ENCODE measurements at places on chromosomes 1 and 21.

DNA sequence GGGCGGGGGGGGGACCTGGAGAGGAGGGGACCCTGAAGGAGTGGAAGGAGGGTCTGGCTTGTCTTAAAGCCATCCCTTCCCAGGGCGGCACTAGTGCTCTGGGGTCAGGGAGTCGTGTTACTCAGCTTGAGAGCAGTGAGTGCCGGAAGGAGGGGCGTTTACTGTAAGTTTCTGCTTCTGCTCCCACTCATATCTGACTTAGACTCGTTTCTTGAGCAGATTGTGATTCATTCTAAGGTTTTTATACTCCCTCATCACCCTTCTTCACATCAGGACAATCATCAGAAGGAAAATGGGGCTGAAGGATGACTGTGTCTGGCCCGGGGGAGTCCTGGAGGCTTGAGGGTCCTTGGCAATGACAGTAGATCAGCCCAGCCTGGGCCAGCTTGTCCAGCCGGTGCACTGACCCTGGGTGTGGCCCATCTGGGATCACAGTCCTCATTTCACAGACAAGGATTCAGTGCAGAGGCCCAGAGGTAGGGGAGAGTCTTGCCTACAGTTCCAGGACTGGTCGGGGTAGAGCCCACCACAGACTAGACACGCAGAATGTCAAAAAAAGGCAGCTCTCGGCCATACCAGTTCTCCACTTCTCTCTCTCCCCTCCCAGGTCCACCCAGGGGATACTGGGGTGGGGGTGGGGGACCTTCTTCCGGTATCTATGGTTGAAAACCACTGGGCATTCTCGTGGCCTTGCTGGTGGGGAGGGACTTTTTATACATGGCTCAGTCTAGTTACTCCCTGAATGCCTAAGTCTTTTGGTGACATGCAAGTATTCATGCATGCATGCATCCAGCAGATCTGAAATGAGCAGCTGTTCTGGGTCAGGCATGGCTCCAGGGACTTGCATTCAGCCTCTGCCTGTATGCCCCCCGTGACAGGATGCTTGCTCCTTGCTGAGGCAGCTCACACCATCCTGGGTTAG, 5.1 kb downstream of the TNFRSF8 start:
- H3K27me3 ChIP-seq: peaks cover 60% of the 10 kb centered on the region
- DNase-seq: no peak
- H3K4me1 ChIP-seq: peaks cover 7% of the 10 kb centered on the region
- H3K36me3 ChIP-seq: no peaks in the 10 kb centered on the region
- H3K4me3 ChIP-seq: no peak overlapping the region
- H3K27ac ChIP-seq: no peak overlapping the region

DNA sequence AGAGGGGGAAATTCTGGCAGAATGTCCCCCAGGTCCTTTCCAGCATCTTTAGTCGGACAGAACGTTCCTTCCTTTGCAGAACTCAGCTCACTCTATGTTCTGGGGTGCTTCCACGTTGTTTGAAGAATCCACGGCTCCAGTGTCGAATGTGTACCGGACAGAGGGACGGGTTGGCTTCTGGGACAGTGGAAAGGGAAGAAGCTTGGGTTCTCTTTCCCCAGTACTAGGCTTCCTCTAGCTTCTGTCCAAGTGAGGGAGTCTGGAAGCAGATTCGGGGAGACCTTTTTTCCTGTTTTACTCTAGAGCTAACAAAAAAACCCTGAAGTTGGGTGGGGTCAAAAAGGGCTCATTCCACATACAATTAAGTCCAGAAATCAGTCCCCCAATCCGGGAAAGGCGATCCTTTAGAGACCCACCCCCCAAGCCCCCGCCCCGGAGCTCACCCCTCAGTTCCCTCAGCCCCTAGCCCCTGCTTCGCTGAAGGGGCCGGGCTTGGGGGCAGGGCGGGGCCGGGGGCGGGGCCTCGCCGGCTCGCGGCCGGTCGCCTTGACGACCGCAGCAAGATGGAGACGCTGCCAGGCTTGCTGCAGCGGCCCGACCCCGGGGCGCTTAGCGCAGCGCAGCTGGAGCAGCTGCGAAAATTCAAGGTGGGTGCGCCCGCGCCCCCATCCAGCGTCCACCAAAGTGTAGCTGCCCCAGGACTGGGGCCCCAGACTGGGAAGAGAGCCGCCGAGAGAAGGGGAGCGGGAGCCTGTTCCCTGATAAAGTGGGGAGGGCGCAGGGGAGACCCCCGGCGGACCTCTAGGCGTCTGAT, at the start of gene RIIAD1:
RIIAD1 (plus strand) TSS at position 549 of the 814 bp plus-strand sequence; CDS start at position 564, 15 bp downstream.
- peak within 1 kb of the TSS; percentile 59 for H3K4me3 ChIP-seq
- peak within 1 kb of the TSS; percentile 88 for H3K27ac ChIP-seq

- no peaks in the 10 kb centered on the region for H3K36me3 ChIP-seq
- H3K4me3 ChIP-seq: no peak overlapping the region
- H3K27ac ChIP-seq: peak overlapping the region; percentile 56
These were observed 2.4 kb downstream of the UROD start for GRCh38 chr1:45014321-45015028.

- no peak overlapping the region for H3K27ac ChIP-seq
- DNase-seq: no peak
- peaks cover 10% of the 10 kb centered on the region for H3K4me1 ChIP-seq
- no peaks in the 10 kb centered on the region for H3K27me3 ChIP-seq
These were observed 1244.1 kb upstream of the ADGRL4 start for GRCh38 chr1:80250573-80251168.

DNA sequence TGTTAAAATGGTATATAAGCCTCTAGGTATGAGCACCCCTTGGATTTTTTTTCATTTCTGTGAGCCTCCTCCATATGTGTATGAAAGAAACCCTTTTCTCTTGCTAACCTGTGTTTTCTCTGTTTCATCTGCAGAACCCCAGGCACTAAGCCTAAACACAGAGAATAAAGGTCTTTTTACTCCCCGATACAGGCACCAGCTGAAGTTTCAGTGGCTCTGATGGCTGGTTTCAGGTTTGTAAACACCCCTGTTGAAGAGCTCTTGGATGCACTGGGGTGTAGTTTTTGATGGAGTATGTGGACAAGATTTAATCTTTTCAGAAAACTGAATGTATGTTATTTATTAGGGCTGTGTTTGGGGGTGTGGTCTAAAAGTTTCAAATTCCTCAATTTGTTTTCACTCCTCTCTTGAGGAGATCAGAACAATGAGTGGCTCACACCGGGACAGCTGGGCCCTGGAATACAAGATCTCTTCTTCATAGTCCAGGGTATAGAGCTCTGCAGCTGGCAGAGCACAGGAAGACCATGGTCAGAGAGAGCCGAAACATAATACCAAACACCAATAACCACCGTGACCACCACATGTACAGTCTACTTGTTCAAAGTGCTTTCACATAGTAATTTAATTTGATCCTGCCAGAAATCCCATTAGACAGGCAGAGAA, 50.2 kb upstream of the VTCN1 start:
- H3K4me1 ChIP-seq: no peaks in the 10 kb centered on the region
- no peaks in the 10 kb centered on the region for H3K27me3 ChIP-seq
- no peaks in the 10 kb centered on the region for H3K36me3 ChIP-seq
- DNase-seq: no peak

GRCh38 chr1:18058206-18058921, 49.2 kb upstream of the IGSF21 start:
- H3K4me1 ChIP-seq: no peaks in the 10 kb centered on the region
- no peaks in the 10 kb centered on the region for H3K36me3 ChIP-seq
- no peak overlapping the region for H3K4me3 ChIP-seq
- H3K27ac ChIP-seq: no peak overlapping the region
- no peak for DNase-seq
- no peaks in the 10 kb centered on the region for H3K27me3 ChIP-seq

- H3K4me3 ChIP-seq: no peak overlapping the region
- H3K36me3 ChIP-seq: peaks cover 49% of the 10 kb centered on the region
- peak overlapping the region; percentile 88 for H3K27ac ChIP-seq
- no peaks in the 10 kb centered on the region for H3K4me1 ChIP-seq
- DNase-seq: peak; percentile 97
These were observed 57.6 kb downstream of the LDLRAD2 start for GRCh38 chr1:21869620-21870121.

GRCh38 chr1:213135572-213135971, 84.5 kb downstream of the RPS6KC1 start:
- H3K27me3 ChIP-seq: no peaks in the 10 kb centered on the region
- H3K4me3 ChIP-seq: no peak overlapping the region
